ENCODE measurements at places on chromosomes 3 and 15. TPM values are rescaled to one million over a fixed set of nuclear protein-coding genes. Genes with fewer than 3 reads are reported as not detected.

The ELL3 gene
- total RNA-seq: 39.5 TPM

The ATP13A5 gene
- total RNA-seq: not detected

The SYNPR gene
- total RNA-seq: not detected

The KPNA4 gene
- 17.6 TPM for total RNA-seq

The PLA2G4E gene
- not detected for total RNA-seq

The PLCH1 gene
- total RNA-seq: not detected

The COX5A gene
- 83.5 TPM for total RNA-seq

The FEZF2 gene
- total RNA-seq: not detected

The AHSG gene
- 0.53 TPM for total RNA-seq

The SPTBN5 gene
- 1.5 TPM for total RNA-seq

The SKOR1 gene
- not detected for total RNA-seq

The C3orf49 gene
- not detected for total RNA-seq

The SLC35G2 gene
- 10.0 TPM for total RNA-seq

The NBEAL2 gene
- 70.2 TPM for total RNA-seq

The NGRN gene
- 58.0 TPM for total RNA-seq

The TRPM1 gene
- total RNA-seq: not detected

The CA12 gene
- 10.7 TPM for total RNA-seq

The WDR93 gene
- total RNA-seq: not detected

The CSPG4 gene
- total RNA-seq: 258 TPM

The FETUB gene
- not detected for total RNA-seq

The GOLGA6L4 gene
- not detected for total RNA-seq

The HCN4 gene
- total RNA-seq: not detected

The SPINT1 gene
- 1.5 TPM for total RNA-seq

The SCN11A gene
- not detected for total RNA-seq

The RFC4 gene
- total RNA-seq: 23.8 TPM

The OXSR1 gene
- 13.3 TPM for total RNA-seq

The GAP43 gene
- total RNA-seq: 0.21 TPM

The CFAP92 gene
- not detected for total RNA-seq

Data from ascending aorta (tissue), 2 donors.